ENCODE measurements at places on chromosomes 11 and 22.

DNA sequence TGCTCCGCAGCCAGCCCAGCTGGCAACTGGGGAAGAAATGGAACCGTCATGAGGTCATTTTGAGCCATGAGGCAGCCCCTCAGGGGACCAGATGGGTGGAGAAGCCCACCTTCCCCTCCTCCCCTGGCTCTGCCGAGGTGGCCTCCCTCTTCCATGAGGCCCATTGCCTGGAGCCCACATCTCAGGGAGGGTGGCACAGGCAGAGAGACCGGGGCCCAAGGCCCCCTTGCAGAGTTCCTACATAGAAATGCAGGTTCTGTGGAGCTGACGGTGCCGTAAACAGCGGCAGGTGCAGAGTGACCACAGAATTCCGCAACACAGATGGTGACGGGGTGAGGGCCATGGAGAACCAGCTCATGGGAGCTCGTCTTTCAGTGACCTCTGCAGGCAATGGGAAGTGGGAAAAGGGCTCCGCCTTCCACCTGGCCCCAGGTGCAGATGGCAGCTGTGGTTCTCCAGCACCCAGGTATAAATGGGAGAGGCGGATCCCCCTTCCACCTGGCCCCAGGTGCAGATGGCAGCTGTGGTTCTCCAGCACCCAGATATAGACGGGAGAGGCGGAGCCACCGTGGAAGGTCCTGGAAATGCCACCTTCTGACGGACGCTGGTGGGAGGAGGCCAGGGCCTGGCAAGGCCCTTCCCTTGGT, 765.4 kb downstream of the BRD1 start:
- DNase-seq, result no peak

GRCh38 chr22:39429916-39430575, 26.8 kb upstream of the MGAT3 start:
- DNase-seq, result no peak

GRCh38 chr22:28025333-28025732, 106.3 kb upstream of the PITPNB start:
- no peak for DNase-seq

DNA sequence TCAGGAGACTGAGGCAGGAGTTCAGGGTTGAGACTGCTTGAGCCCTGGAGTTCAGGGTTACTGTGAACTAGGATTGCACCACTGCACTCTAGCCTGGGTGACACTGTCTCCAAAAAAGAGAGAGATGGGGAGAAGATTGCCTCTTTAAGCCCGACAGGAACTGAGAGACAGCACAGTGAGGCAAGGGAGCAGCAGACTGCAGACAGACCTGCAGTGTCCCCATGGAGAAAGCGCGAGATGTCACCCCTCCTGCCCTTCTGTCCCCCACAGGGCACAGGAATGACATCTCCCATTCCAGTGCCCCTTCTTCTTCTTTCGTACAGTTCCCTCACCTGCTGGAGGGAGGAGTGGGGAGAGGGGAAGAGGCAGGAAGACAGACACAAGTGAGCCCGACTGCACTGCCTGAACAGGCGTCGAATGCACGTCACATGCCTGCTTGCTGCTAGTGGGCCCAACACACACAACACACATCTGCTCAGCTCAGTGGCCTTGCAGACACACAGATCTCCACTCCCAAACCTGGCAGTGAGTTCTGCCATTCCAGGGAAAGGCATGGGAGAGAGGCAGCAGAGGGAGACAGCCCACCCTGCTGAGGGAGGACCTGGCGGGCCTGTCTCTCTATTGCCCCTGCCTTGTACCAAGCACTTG, 167.0 kb downstream of the DSCAML1 start:
- no peak for DNase-seq

- no peak for DNase-seq
Observed at GRCh38 chr11:596374-596773, 19.4 kb downstream of the IRF7 start.

DNA sequence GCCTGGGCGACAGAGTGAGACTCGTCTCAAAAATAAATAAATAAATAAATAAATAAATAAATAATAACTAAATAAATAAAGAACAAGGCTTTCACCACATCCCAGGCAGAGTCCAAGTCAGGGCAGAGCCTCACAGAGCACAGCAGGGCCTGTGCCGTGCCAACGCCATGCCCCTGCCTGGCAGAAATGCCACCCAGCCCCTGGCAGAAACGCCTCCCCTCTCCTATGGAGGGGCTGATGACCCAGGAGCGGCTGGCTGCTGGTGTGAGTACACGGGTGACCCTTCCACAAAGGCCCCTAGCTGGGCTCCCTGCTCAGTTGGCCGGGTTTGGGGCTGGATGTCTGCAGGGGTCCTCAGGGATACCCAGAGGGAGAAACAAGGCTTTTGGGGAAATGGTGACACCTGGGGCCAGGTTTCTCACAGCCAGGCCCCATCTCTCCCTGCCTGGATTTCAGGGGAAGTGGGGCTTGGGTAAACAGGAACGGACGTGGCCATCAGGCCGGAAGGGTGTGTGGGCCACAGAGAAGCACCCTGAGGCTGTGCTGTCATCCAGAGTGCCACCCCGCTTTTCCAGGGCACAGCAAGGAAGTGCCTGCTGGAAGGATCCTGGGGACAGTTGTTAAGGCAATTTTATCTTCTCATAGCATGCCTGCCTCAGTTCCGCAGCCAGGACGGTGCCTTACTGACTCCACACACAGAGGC, 5.1 kb downstream of the BID start:
- no peak for DNase-seq

GRCh38 chr22:41198027-41198580, 7.0 kb upstream of the L3MBTL2 start:
- peak; percentile 25 for DNase-seq

DNA sequence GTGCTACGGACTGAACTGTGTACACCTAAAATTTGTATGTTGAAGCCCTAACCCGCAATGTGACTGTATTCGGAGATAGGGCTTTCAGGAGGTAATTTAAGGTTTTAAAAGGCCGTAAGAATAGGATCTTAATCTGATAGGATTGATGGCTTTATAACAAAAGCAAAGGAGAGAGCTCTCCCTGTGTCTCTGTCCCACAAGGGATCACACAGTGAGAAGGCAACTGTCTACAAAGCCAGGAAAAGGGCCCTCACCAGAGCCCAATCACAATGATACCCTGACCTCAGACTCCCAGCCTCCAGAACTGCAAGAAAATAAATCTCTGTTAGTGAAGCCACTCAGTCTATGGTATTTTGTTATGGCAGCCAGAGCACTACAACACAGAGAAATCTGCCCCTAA, 208.7 kb upstream of the ZC3H12C start:
- no peak for DNase-seq

DNA sequence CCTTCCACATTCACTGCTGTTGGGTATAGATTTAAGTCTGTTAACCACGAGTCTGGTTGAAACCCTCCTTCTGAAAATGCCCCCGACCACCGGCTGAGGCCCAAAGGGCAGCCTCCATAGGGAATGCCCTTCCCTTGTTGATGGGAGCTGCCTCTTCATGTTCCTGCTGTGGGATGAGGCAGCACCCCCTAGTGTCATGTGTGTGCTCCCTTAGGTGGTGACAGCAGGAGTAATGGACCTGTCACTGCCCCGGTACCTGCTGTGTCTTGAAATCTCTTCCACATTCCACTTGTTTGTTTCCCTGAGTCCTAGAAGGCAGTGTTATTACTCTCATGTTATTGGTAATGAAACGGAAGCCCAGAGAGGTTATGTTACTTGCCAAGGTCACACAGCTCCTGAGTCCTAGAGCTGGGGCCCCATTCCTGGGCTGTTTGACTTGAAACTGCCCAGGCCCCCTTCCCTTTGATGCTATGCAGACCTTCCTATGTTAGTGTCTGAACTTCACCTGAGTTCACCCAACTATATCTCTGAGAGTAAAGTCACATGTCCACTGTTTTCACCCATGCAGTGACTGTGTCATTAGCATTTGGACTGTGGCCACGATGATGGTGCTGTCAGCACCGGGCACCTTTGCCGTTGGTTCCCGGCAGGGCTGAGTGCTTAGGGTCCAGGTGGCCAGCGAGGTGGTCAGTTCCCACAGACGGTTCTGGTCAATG, 234.3 kb downstream of the TBC1D22A start:
- DNase-seq, result no peak

DNA sequence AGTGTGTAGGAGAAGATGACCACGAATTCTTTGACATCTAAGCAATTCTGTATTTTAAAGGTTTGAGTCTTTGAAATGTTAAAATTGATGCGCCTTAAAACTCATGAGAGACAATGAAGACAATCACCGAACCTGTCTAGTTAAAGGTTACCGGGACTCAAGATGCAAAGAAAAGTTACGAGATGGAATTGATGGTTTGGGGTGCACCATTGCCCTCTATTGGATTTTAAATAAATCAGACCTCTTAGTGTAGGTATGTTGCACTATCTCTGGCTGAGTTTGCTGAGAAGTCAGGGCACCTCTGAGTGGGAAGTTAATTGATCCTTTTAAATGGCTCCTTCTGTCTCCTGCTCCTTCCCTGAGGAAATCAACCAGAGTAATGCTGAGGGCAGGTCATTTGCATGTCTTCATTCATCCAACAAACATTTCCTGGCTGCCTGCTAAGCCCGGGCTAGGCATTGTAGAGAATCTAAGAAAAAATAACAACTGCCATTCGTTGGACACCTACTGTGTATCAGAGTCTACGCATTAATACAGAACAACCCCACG, 19.4 kb upstream of the TMA7B start:
- no peak for DNase-seq

GRCh38 chr11:64008283-64008913, 22.2 kb downstream of the OTUB1 start:
- DNase-seq, result no peak

- no peak for DNase-seq
Observed at GRCh38 chr11:28089378-28089777, 18.6 kb downstream of the KIF18A start.

- no peak for DNase-seq
Observed at GRCh38 chr11:103624708-103625623, 411.5 kb upstream of the DDI1 start.

GRCh38 chr22:28279888-28280287, 360.8 kb upstream of the PITPNB start:
- DNase-seq, result no peak

- no peak for DNase-seq
Observed at GRCh38 chr11:62879235-62879978, 1.3 kb upstream of the SLC3A2 start.

DNA sequence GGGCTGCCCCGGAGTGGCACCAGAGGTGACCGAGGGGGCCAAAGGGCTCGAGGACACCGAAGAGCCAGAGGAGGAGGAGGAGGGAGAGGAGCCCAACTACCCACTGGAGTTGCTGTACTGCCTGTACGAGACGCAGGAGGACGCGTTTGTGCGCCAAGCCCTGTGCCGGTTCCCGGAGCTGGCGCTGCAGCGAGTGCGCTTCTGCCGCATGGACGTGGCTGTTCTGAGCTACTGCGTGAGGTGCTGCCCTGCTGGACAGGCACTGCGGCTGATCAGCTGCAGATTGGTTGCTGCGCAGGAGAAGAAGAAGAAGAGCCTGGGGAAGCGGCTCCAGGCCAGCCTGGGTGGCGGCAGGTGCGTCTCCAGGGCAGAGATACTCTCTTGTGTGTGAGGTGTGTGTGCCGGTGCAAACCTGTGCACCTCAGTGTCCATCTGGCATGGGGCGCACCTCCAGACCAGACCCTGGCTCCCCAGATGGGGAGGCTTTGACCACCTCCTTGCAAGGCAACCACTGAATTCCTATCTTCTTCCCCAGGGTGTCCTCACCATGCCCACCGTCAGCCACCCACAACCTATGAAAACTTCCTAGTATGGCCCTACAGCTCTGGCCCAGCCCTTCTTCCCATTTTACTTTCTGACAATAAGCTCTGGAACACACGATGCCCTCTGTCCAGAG, 3.4 kb downstream of the NLRP6 start:
- DNase-seq, result no peak

DNA sequence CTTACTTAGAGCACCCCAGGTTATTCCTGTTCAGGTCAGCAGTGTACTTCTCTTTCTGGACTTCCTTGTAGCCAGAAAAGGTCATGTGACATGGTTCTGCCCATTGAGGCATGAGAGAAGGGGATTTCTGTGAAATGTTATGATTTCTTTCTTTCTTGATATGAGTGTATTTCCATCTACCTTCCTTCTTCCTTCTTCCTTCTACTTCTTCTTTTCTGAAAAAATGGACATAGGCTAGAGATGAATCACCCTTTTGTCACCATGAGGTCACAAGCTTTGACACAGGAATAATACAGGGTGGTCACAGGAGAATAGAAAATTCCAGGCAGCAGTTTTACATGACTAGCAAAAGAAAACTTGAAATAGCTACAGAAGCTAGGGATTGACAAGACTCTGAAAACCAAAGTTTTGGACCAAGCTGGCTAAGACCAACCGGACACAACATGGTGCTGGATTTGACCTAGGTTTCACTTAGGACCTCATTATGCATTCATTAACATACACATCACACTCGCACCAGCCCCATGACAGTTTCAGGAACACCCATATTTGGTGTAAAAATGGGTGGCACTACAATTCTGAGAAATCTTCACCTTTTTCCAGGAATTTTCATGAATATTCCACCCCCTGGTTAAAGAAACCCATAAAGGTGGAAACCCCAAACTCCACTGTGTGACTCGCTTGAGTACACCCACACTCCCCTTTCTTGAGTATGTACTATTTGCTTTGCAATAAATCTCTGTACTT, 21.2 kb upstream of the MAP6 start:
- no peak for DNase-seq

DNA sequence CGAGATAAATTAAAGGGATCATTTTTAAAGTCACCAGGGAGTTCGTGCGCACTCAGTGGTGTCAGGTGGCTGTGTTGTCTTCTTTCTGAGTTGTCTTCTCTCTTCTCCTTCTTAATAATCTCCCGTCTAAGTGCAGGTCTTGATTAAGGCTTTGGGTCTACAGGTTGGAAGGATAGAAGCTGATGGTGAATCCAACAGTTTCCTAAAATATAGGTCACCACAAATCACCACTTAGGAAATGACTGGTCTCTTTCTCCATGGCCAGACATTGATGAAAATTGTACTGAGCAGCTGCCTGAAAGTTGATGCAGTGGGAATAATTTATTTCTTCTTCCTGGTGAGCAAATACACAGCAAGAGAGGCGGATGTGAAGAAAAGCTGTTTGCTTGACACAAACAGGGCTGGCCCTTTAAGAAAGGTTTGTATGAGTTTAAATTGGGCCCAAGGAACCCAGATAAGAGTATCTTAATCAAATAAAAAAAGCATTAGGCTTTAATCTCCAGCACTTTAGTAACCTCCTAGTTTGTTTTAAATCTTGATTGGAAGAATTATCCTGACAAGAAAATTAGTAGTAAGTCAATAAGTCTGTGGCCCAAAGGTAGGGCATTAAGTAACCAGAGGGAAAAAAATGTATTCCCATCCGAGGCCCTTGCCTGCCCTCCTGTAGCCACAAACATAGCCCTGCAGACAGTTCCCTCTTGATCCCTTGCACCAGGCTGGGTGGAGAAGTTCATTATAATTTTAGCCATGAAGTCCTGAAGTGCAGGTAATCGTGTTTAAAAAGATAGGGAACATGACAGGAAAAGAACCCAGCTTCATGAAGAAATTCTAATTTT, 245.8 kb downstream of the KIRREL3 start:
- DNase-seq, result no peak

DNA sequence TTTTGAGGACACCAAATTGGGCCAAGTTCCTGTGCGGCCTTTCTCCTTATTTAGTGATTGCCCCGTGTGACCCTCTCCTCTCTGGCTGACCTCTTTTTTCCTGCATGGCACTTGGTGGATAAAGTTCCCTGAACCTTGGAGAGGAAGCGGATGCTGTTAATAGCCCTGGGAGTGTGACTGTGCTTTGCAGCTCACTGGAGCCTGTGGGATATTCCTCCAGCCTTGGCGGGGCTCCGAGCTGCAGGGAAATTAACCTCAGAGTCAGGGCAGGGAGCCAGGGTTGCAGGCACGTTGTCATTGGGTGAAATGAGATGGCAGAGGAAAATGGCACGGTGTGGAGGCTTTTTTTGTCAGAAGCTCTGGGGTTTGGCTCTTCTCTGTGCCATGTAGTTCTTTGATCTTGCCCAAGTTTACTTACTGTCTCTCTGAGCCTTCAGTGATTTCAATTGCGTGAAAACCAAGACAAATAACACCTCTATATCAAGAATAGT, 965 bp downstream of the OR9Q1 start:
- DNase-seq, result no peak
